ENCODE measurements at places on chromosomes 16 and 17.

DNA sequence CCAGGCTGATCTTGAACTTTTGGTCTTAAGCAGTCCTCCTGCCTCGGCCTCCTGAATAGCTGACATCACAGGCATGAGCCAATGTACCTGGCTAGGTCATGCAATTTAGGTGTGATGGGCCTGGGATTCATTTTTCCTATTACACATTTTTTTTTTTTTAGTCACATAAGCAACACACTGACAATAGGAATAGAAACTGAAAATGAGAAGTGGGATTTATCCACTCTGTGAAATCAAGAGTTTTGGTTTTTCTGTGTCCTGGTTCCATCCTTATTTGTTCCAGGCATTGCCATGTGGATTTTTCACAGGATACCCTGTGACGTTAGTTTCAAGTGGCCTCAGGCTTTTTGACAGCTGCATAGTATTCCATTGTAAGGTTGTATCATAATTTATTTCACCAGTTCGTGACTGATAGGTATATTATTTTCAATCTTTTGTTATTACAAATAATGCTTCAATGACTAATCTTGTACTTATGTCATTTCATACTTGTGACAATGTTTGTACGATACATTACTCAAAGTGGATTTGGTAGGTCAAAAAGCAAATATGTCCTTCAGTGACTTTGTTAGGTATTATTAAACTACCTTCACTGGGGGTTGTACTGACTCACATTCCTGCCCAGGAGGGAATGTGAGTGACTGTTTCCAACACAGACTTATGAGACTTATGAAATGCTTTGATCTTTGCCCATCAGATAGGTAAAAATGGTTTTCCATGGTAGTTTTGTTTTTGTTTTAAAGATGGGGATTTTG lies 10.6 kb downstream of the ADCY7 start:
- no peak for DNase-seq

DNA sequence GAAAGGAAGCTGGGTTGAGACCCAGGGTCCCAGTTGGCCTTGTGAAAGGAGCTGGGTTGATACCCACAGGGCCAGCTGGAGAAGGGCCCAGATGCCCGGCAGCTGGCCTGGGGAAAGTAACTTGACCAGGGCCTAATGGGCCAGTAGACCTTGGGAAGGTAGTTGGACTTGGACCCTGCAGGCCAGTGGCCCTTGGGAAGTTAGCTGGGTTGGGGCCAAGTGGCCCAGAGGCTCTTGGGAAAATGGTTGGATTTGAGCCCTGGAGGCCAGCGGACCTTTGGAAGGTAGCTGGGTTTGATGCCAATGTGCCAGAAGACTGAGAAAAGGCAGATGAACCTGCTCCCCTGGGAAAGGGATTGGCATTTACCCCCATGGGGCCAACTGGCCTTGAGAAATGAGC lies 13.4 kb downstream of the CHTF8 start:
- DNase-seq = no peak

DNA sequence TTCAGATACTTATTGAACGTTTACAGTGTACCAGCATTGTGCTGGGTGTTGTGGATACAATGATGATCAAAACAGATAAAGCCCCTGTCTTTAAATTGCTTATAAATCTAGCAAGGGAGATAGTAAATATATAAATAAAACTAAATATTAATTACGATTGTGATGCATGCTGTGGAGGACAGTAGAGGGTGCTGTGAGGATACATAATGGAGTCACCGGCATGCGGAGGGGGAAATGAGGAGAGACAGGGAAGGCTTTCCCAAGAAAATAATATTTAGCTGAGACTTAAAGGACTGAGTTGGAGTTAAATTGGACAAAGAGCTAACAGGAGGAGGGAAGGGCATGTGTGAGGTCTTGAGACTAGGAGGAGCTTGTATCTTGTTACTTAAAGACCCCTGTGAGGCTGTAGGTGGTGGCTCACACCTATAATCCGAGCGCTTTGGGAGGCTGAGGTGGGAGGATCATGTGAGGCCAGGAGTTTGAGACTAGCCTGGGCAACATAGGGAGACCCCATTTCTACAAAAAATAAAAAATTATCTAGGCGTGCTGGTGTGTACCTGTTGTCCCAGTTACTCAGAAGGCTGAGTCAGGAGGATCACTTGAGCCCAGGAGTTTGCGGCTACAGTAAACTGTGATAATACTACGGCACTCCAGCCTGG lies 2.4 kb downstream of the DHRS7B start:
- no peak for DNase-seq

DNA sequence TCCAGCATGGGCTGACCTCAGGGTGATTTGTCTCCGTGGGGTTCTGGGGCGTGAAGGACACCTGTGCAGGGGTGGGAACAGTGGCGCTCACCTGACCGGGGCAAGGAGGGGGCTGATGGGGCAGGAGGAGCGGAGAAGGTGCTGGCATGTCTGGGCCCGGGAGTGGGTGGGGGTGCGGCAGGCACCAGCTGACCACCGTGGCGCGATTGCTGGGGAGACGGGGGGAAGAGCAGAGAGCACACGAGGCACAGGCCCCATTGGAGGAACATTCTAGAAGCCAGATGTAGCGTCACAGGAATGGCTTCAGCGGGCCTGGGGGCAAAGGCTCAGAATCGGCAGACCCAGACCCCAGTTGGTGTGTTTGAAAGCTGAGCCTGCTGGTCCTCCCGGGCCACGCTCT lies 12.1 kb downstream of the CACNA1H start:
- no peak for DNase-seq

DNA sequence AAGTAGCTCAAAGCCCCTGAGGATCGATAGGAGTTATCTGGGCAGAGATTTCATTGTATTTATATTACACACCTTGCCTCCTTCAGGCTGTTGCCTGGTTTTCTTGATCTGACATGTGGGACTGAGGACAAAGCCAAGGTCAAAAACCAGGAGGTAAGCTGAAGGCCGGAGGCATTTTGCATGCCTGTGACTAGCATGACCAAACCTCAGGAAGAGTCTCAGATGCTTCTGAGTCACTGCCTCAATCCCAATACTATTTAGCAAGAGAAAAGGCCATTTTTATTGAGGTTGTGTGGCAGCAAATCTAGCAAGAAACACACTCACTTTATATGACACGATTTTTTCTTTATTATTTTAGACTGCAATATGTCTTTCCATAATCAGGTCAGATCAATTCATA lies 968.1 kb downstream of the CDH11 start:
- DNase-seq = no peak

DNA sequence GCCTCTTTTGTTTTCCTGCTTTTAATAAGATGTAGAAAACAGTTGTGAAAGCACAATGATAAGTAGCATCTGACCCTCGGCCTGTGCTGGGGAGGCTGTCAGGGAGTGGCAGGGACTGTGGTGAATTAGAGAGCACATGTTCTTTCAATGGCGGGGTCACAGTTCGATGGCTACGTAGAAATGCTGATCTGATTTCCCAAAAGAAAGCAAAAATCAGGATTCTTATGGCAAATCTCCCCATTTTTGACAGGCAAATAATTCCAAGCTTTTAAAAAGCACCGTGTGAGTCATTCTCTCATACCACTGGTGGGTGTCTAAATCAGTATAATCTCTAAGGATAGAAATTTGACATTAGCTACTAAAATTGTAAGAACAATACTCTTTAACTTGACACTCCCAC lies 4.2 kb upstream of the MAPK7 start:
- no peak for DNase-seq
